GM13976 (cell line): ENCODE measurements at places on chromosomes 7 and 10.

GRCh38 chr7:34044734-34045353, 139.5 kb downstream of the BMPER start:
- no peak for DNase-seq

DNA sequence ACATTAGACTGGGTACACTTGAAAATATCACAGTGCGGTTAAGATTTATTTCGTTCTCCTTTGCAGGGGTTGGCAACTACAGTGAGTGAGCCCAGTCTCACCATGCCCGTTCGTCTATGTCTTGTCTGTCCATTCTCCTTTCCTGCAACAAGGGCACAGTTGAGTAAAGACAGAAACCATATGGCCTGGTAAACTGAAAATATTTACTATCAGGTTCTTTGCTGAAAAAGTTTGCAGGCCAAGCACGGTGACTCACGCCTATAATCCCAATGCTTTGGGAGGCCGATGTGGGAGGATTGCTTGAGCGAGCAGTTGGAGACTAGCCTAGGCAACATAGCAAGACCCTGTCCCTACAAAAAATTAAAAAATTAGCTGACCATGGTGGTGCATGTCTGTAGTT, 11.4 kb upstream of the KCTD7 start:
- DNase-seq: no peak

DNA sequence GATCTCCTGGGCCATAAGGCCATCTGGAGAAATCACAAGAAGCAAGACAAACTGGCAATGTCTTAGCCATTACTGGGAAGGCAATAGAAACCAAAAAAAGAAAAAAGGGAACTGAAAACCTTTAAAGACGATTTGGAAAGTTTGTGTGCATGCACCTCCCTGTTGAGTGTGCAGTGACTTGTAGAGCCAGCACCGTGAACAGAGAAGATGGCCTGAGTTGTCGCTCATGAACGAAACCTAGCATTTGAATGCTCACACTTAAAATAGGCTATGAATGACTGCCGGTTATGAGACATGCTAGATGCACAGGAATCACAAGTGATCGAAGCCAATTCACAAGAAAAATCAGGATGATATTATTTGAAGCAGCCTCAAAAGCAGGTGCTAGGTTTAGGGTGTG, 151.3 kb upstream of the ADO start:
- peak; percentile 62 for DNase-seq

- no peak for DNase-seq
Observed at GRCh38 chr7:74356589-74357315, 67.5 kb downstream of the CLIP2 start.
